ENCODE measurements at places on chromosomes 3 and 15.

GRCh38 chr3:194184801-194185200, 48.9 kb downstream of the HES1 start:
- DNase-seq, result no peak

GRCh38 chr3:119497820-119498185, 544 bp upstream of the TIMMDC1 start:
- peak; percentile 16 for DNase-seq

- DNase-seq, result peak; percentile 36
These were observed 922.9 kb downstream of the SI start for GRCh38 chr3:164155400-164155799.

DNA sequence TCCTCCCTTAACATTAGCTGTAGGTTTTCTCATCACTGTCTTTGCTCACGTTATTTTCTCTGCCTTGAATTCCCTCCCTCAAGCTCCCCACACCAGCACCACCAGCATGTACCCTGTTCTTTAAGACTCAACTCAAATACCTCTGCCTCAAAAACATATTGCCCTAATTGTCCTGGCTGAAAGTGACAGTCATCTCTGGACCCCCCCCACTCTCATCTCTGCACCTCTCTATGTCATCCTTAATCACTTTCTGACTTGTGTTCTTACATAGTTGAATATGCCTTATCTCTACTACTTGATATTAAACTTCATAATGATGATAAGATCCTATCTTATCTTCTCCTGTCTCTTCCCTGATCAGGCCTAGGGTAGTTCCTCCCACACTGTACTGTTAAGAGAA, 345.2 kb upstream of the TPRG1 start:
- no peak for DNase-seq

- peak; percentile 16 for DNase-seq
These were observed 38.4 kb downstream of the GTF2E1 start for GRCh38 chr3:120780977-120781376.

DNA sequence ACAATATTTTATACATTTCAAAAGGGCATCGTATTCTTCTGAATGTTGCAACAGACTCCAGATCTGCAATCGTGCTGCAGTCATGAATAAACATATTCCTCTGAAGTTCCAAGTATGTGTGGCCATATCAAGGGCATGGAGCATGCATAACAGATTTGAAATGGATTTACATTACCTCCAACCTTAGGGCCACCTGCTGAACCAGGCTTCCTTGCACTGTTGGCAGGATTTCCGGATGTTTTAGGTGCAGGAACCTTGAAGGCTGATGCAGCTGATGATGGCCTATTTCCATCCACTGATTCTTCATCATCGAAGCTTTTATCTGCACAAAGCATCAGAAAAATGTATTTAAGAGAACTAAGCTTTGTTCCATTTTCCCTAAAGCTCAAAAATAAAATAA, 73.5 kb downstream of the CLASP2 start:
- DNase-seq, result no peak

DNA sequence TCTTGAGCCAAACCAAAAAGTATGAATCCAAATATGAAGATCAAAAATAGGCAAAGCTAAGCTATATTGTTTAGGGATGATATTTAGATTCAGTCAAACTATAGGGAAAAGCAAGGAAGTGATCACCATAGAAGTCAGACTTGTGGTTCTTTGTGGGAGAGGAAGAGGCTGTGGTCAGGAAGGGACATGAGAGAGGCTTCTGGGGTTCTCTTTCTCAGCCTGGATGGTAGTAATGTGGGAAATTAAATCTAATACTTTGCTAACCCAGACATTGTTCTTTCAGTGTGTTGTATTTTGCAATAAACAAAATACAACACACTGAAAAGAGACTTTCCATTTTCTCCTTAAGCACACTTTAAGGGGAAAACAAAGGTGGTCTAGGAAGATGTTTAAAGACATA, 3.1 kb downstream of the CX3CR1 start:
- DNase-seq, result no peak

- DNase-seq, result peak; percentile 87
These were observed 326.3 kb upstream of the ICE2 start for GRCh38 chr15:60804986-60805949.

GRCh38 chr3:130654921-130655320, 91.7 kb downstream of the PIK3R4 start:
- no peak for DNase-seq

GRCh38 chr15:100859970-100860828, 19.4 kb upstream of the ALDH1A3 start:
- DNase-seq, result no peak

DNA sequence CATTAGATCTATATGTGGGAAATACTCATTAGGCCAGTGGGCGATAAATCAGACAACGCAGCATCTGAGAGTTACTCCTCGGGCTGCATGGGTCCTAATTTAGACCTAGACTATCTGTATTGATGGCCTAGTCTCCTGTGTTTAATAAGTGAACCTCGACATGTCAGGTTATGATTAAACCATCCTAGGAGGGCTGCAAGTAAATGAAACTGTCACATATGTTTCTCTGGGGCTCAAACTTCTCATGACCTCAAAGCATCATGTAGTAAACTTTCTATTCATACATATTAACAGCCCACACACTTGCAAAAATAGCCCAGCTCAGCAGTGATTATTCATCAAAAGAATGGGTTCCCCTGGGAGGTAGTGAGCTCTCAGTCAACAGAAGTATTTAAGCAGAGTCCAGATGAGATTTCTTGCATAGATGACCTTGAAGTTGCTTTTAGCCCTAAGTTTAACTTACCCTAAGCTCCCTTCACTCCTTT, 51.6 kb downstream of the RAB11A start:
- no peak for DNase-seq

GRCh38 chr3:142095841-142096240, 53.5 kb downstream of the TFDP2 start:
- DNase-seq, result no peak

- no peak for DNase-seq
These were observed 30.2 kb downstream of the CHCHD6 start for GRCh38 chr3:126734106-126734723.

DNA sequence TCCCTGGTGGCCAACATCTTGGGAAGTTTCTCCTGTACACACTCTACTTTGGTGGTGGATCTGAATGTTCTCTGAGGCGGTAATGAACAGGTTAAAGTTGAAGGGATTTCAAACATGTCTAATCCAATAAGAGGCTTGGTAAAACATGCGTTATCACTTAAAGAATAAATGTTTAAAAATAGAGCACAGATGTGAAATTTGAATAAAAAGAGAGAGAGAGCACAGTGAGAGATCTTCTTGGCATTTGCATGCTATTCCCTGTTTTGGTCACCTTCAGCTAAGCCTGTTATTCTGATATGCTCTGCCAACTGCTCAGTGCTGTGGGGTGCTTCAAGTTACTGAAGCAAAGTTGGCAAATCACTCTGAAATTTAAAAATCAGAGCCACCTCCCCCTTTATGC, 237.7 kb upstream of the WNT5A start:
- DNase-seq, result no peak

- no peak for DNase-seq
These were observed 165.3 kb downstream of the AKAP13 start for GRCh38 chr15:85545752-85546151.

DNA sequence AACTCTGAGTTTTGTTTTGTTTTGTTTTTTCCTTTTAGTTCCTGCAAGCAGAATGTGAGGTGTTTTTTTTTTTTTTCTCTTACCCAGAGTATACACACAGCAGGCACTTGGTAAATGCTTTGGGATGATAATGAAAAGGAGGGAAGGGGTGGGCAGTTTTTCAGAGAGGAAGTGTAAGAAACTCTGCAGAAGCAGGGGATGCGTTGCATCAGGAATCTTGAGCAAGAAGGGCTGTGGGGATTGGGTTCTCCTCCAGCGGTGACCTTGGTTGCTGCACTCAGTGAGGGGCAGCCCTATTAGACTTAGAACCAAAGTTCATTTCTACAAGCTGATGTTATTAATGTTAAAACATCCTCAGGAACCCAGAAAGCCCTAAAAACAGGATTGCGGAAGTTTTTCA, 32.2 kb upstream of the TMEM158 start:
- DNase-seq, result no peak

- DNase-seq, result no peak
These were observed 344.3 kb upstream of the UMPS start for GRCh38 chr3:124385996-124386395.

- peak; percentile 27 for DNase-seq
These were observed 159.5 kb downstream of the PLCH1 start for GRCh38 chr3:155585384-155585783.

GRCh38 chr3:71896751-71897150, 111.8 kb upstream of the PROK2 start:
- DNase-seq, result no peak

DNA sequence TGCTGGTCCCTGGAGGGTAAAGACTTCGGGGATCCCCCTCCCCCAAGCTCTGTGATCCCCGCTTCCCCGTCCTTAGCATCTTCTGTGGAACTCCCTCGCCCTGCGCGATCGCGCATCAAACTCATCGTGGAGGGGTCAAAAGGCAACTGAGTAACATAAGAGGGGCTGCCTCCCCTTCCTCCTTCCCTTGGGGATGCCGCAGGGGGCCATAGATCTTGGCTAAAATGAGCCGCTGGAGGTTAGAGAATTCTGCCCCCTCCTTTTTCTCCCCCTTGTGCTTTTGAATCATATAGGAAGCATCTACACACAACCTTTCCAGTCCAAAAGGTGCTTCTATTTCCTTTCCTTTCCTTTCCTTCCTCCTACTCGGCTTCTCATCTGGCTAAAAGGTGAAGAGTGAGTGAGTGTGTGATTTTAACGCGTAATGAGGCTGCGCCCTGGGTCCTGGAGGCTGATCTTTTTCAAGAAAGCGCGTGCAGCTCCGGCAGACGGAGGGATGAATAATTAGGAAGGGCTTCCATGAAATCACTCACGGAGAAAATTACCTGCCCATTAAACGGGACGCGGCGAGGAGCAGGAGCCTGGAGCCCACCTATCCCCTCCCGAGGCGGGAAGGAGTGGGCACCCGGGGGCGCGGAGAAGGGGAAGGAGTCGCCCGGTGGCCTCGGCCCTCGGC, 831 bp upstream of the ROBO2 start:
- DNase-seq, result peak; percentile 38

GRCh38 chr3:66561367-66561766, 60.5 kb upstream of the LRIG1 start:
- peak; percentile 11 for DNase-seq

DNA sequence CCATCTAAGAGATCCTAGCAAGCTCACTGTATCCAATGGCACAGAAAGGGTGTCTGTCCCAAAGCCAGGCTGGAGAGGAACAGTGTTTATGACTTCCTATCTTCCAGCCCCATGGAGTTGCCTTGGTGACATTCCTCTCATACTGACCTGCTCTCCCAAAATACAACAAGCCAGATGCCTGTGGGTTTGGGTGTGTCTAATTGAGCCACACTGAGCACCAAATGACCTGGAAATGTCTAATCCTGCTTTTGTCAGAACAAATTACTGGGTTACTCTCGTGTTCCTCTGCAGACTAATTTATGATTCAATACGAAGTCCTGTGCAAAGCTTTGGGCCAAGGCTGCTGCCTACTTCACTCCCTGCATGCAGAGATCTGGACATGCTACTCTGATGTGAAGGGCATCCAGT, 98.1 kb upstream of the STRIT1 start:
- peak; percentile 83 for DNase-seq

- DNase-seq, result no peak
These were observed 84.5 kb downstream of the KBTBD8 start for GRCh38 chr3:67082533-67083024.

DNA sequence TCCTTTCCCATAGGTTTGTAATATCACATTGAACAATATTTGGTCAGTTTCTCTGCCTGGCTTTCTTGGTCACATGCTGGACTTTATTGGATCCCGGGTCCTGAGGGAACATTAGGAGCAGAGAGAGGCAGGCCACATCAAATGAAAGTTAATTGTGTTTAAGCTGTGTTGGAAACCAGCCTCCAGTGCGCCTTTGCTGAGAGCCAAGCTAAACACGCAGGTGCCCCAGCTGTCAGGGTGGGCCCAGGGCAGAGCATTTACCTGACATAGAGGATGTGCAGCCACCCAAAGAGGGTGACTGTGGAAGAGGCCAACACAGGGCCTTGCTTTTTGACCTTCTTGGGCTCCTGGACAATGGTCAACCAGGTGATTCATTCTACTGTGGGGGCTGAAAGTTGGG, 149.3 kb downstream of the EBLN2 start:
- DNase-seq, result no peak

- no peak for DNase-seq
These were observed 95.7 kb upstream of the ALDH1A3 start for GRCh38 chr15:100783760-100784492.

Data from kidney tubule cell (primary cell).